GM12878 (cell line): ENCODE measurements at places on chromosomes 5 and 9.

- no peak for DNase-seq
These were observed 294 bp downstream of the ADRB2 start for GRCh38 chr5:148826739-148827070.

GRCh38 chr9:84226126-84226525 is 114.4 kb downstream of the SLC28A3 start:
- no peak for DNase-seq

DNA sequence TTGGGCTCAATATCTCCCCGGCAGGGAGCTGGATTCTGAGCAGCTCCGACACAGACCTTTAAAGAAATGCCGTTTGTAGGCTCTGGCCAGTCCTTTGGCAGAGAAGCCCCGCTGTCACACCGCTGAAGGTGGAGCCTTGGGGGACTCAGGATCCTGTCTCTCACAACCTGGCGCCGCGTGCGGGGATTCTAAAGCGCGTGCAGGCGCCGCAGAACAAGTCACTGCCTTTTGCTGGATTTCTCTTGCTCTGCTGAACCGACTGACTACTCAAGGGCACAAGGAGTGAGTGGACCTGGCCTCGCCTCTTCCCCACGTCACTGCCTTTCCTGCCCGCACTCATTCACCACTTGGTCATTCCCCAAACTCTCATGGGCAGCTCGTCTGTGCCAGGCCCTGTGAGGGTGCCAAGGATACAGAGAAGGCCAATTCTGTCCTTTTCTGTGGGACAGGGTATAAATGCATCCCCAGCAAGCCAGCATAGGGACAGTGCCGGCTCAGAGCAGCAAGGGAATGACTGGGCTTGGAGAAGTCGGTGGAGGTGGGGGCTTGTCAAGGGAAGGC is 69.3 kb downstream of the CRB2 start:
- DNase-seq: no peak

GRCh38 chr9:126612326-126612812 is 1.4 kb upstream of the LMX1B start:
- no peak for DNase-seq

- DNase-seq: no peak
These were observed 55.9 kb downstream of the DAP start for GRCh38 chr5:10704949-10705621.

- no peak for DNase-seq
These were observed 445.0 kb upstream of the TRPC7 start for GRCh38 chr5:136810261-136810801.

GRCh38 chr5:149125386-149125891 is 15.9 kb upstream of the ABLIM3 start:
- no peak for DNase-seq

- DNase-seq: no peak
These were observed 1793.8 kb upstream of the WWC1 start for GRCh38 chr5:166497496-166498104.

DNA sequence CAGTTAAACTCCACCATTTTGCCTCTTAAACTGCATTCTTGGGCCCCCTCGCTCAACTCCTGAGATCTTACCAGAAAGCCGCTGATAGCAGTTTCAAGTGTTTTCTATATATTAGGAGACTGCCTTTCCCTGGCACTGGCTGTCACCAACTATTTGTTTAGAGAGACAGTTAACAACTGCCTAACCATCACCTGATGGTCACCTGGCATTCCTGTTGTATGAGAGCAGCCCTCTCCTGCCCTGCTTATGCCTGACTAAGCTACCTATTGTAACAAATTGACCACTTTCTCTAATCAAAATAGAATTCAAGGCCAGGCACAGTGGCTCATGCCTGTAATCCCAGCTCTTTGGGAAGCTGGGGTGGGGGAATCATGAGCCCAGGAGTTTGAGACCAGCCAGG is 28.0 kb upstream of the SIL1 start:
- DNase-seq: no peak

DNA sequence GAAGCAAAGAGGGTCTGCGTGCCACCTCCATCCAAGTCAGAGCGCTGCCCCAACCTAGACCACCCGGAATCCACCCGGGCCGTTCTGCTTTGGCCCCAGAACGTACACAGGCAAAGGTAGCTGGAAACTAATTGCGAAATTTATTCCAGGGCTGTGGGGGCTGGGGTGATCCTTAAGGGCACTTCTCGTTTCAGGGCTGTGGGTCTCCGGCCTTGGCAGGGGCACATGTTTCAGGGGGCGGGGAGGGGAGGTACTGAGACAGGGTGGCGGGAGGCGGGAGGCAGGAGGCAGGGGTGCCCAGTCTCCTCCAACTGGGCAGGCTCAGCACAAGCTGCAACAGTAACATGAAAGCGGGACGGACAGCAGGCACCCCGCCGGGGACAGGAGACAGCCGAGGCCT is 26.1 kb downstream of the NR5A1 start:
- no peak for DNase-seq

DNA sequence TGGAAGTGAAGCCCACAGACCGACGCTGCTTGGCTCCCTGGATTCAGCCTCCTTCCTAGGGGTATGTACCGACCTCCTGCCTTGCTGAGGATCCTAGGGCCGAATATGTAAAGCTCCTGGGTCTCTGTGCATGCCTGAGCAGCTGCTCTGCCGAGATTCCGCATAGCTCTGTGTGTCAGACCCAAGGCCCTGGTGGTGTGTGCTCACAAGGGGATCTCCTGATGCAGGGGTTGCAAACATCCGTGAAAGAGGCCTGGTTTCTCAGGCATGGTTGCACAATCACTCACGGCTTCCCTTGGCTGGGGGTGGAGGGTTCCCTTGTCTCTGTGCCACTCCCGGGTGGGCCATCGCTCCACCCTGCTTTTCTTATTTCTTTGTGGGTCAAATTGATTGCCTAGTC is 19.9 kb upstream of the SVEP1 start:
- no peak for DNase-seq

DNA sequence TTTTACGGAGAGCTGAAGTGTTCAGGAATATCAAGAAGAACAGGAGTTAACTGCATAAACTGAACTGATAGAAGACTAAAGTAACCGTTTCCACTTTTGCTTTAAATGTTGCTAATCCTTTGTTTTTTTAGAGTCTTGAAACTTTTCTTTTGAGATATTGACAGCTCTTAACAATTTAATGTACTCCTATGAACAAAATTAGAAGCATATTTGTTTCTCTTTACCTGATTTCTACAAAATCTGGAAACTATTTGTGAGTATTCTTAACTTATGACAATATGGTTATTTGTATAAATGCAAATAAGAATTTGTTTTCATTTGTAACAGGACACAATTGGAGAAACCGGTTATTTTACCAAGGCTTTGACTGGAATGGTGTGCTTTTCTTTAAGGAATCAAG is 89.5 kb upstream of the FAM120A start:
- DNase-seq: no peak

DNA sequence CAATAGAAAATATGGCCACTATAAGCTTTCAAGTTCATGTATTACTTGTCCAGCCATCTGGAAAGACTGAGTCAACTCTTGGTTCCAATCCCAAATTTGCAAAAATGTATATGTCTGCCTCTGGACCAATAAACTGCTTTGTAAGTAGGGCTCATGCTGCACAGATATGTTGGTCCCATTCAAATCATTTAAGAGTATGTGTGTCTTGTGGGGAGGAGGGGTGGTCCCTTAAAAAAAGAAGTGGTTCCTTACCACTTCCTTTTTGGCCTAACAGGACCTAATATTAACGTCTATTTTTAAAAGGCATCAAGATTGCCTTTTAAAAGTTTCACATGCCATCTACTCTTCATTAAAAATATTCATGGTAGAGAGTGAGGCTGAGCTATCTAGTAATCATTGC is 214.9 kb downstream of the KCTD16 start:
- DNase-seq: no peak

DNA sequence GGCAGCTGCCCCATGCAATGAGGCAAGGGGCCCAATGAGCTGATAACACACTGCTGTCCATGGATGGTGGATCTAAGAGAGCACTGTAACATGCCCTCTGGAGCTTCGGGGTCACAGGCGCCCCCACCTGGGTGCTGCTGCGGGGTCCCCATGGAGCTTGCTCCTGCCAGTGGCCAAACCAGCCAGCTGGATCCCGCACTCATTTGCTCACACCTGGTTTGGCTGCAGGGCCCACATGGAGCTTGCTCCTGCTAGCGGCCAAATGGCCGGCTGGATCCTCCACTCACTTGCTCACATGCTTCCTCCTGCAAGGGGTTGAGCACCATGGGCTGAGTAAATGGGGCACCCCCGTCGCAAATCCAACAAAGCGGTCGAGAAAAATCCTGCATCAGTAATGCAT is 68.3 kb upstream of the ARL15 start:
- no peak for DNase-seq

- no peak for DNase-seq
These were observed 36.2 kb downstream of the TNFSF15 start for GRCh38 chr9:114769624-114770023.
